ENCODE measurements at places on chromosomes 2 and 18.
A peak's percentile ranks its signal among the peaks of the same experiment; 100 is the strongest.

GRCh38 chr2:109247812-109248211 is 118.8 kb downstream of the SH3RF3 start:
- DNase-seq = no peak

DNA sequence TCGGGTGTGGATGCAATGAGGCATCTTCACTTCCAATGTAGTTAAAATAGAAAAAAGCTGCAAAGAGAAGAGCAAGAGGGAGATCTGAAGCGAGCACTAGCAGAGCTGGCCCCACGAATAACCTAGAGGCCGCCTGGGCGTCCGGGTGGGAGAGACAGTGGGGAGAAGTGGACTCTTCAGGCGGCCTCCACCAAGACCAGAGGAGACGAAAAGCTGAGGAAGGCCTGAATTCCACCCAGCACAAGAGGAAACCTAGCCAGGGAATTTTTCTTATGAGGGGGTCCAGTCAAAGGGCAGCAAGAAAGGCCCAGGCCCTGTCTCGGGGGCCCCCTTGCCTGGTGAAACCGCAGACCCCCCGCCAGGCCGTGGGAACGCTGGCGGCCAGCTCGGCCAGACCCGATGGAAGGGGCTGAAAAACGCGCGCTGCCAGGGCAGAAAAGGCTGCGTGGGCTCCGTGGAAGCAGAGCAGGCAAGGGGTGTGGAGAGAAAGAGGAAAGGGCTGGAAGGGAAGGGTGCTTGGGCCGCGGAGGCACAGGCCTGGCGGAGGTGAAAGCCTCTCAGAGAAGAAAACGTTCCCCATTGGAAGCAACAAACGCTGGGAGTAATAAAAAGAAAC is 69.2 kb downstream of the KCTD1 start:
- DNase-seq = no peak

- no peak for DNase-seq
Observed at GRCh38 chr2:159623436-159623835, 7.1 kb upstream of the BAZ2B start.

GRCh38 chr2:155176345-155176744 is 477.9 kb downstream of the KCNJ3 start:
- DNase-seq = no peak

GRCh38 chr2:128746356-128746755 is 427.7 kb upstream of the HS6ST1 start:
- DNase-seq = no peak

DNA sequence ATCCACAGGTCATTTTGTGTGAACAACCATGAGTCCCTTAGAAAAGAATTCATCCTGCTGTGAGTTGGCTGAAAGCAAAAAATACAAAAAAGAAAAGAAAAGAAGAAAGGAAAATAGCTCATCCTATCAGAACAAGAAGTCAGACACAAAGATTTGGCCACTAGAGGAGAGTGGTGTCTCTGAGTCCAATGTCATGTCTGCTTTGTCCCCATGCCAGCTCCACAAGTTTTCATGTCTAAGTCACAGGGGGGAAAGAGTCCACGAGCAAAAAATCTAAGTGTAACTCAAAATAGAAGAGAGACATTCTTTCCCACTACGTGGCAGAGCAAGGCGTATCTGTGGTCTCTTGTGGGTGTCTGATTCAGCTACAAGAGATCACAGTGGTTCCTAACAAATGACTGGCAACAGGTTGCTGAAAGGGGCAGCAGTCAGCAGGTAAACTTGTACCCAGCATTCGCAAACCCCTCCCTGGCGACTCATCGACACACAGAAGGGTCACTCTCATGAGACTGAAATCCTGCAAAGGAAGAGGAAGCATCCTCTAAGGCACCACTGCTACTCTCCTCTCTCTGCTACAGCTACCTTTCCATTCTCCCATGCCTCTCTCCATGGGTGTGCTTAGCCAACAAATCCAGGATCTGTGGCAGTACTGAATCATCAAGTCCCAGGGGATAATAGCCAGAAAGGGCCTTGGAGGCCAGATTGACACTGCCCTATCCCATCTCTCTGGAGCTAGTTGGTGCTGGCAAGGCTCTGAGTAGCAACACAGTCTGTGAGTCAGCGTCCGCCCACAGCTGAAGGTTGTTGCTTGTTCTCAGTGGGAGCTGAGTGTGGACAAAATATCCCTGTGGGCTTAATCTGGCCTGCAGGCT is 123.0 kb upstream of the SLC39A10 start:
- DNase-seq = peak; percentile 27

GRCh38 chr2:9990736-9991135 is 39.2 kb downstream of the GRHL1 start:
- no peak for DNase-seq

- DNase-seq = no peak
Observed at GRCh38 chr18:25284861-25285550, 67.0 kb downstream of the ZNF521 start.

DNA sequence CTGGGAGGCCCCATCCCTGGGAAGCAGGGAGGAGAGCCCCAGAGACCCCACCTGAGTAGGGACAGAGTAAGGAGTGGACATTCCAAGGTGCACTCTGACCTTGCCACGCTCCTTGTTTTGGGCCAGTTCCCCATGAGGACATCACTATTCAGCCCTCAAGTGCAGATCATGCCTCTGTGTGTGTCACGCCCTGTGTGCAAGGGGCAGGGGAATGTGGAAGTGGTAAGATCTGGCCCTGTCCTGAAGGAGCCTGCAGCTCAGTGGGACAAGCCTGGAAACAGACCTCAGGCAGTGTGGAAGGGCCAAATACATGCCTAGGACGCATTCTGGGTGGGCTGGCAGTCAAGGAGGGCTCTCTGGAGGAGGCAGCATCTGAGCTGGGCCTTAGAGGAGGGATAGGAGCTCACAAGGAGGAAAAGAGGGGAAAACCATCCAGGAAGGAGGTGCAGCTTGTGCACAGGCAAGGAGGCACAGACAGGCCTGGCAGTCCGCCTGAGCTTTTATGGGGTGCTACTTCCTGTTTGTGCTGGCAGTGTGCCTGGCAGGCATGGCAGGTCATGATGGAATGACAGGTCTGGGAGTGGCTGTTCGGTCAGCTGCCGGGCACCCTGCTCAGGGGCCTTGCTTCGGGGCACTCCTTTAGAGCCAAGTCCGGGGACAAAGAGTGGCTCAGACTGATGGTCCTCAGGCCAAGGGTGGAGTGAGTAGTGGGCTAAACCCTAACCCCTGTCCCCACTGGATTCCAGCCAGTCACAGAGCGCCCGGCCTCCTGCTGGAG is 3.3 kb downstream of the KLHL30 start:
- DNase-seq = no peak

DNA sequence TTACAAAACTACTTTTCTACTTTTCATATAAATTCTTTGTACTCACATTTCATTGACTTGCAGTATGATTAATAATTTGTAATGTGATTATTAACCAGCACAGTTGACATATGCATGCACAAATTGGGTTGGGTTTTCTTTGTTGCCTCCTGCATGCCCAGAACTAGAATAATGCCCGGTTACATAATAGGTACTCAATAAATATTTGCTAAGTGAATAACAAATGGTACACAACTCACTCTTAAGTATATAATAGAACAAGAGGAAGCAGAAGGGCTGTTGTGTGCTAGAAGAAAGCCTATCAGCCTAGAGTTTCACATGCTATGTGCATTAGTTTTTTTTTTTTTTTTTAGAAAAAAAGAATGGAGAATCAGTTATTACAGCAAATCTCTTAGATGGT is 9.3 kb downstream of the RDH14 start:
- no peak for DNase-seq

DNA sequence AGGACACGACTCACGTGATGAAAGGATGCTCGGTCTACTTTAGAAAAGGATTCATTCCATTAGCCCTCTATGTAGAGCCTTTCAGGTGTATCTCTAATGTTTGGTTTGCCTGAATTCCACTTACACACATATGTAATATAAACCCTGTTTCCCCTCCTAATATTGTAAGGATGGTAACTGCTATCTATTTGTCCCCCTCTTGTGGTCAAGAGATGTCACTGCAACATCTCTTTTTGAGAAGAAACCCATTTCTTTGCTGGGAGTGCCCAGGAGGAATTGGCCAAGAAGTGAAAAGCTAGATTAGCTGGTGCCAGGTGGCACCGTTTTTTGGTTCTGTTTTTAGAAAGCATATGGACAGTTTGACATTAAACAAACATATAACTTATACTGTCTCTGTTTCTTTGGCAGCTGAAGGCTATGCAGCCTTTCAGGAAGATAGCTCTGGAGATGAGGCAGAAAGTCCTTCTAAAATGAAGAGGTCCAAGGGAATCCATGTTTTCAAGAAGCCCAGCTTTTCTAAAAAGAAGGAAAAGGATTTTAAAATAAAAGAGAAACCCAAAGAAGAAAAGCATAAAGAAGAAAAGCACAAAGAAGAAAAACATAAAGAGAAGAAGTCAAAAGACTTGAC is 41.2 kb downstream of the RALBP1 start:
- no peak for DNase-seq

DNA sequence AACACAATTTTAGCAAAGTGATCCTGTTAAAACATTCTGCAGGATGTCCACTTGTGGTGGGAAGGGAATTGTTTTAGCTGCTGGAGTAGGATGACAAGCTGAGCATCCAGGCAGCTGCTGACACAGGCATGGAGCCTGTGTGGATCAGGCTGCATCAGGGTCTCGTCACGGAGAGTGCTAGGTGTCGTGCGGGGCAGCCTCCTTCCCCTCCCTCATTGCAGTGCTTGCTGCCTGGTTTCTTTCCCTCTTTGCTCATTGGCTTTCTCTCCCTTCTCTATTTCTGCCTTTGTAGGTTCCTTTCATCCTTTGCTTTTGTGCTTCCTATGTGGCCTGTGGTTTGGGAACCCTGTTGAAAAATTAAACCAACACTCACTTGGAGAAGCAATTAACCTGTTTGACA is 172.9 kb downstream of the TPGS2 start:
- DNase-seq = no peak

- no peak for DNase-seq
Observed at GRCh38 chr2:37326285-37326684, 1.7 kb upstream of the PRKD3 start.

GRCh38 chr18:63422864-63423304 is 608 bp upstream of the VPS4B start:
- DNase-seq = no peak

DNA sequence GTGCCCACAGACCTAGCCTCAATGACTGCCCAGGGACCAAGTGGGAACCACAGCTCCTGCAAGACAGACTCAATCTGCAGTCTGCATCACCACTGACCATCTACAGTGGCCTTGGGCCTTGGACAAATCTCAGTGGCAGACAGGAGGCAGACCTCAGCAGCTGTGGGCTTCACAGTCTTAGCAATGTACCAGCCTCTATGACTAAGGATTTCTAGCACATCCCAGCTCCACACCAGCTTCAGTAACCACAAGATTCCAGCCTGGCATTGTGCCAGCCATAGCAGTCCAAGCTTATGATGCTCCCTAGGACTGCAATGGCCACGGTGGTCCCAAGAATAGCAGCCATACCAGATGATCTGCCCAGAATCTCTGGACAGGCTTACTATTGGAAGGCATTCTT is 19.6 kb upstream of the WDR75 start:
- DNase-seq = no peak

GRCh38 chr2:239182981-239183791 is 217.6 kb downstream of the HDAC4 start:
- DNase-seq = no peak

DNA sequence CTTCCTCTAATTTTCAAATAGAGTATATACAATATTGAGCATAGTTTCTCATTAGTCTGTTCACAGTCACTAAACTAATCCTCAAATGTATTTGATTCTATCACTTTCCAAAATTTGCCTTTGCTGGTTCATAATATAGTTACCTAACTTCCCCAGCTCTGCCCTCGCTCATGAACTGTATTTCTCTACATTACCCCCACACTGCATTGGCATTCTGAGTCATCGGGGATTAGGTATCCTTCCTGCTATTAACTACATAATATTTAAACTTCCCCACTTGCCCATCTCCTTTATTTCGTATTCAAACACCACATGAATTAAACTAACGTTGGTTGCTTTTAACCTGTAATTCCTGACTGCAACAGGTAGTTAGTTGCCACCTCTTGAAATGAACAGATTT is 14.8 kb upstream of the CLASP1 start:
- no peak for DNase-seq

GRCh38 chr2:241562269-241562891 is 3.8 kb downstream of the BOK start:
- DNase-seq = no peak

DNA sequence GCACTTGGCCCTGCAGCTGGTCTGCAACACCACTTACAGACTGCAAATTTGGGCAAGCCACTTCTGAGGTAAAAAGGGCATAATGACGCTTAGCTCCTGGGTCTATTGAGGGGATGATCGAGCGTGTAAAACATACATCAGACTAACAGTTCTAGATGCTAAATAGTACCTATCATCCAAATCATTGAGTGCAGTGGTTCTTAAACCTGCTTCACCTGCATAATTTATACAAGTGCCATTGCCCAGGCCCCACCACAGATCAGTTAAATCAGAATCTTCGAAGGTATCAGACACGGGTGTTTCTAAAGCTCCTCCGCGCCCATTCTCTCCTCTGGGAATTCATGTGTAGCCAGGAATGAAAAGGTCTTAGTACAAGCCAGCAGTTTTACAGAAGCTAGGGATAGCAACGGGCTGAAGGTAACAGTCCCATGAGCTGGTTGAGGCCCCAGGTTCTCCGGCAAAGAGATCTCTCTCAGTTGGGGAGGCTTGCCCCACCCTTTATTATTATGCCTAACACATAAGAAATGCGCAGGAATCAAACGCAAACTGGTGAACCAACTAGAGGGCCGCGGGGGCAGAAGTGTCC is 737 bp upstream of the RNF181 start:
- DNase-seq = no peak

GRCh38 chr2:39469807-39470206 is 32.7 kb upstream of the MAP4K3 start:
- DNase-seq = no peak

DNA sequence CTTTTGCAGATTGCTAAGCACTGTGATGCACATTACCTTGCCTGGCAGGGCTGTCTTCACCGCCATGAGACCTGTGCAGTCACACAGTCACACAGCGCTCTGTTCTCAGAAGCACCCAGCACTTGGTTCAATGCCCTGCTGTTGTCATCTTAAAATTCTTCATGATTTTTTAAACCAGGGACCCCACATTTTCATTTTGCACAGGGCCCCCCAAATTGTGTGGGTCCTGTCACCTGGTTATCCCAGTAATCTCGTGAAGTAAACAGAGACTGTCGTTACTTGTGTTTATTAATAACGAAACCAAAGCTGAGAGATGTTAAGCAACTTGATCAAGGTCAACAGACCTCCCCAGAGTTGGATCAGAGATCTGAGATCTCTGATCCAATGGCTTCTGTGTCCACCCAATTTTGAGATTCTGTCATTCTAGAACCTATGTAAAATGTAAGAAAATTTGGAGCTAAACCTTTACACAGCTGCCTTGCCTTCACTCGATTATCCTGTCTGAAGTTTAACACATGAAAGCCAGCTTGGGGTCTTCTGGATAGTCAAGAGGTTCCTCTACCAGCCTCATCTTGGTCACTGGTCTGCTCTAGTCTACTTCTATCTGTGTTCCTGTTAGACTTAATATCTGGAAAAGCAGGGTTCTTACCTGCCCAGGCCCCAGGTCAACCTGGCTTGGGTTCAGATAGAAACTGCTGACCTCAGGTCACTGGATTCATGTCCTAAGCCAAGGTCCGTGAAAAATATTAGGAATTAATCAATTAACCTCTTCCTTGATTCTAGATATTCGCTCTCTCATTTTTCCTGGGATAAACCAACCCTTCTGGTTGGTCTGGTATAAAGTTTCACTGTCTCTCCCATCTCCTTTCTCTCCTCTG is 13.7 kb upstream of the TTC39C start:
- no peak for DNase-seq

- DNase-seq = no peak
Observed at GRCh38 chr2:41717839-41718238, 330.0 kb upstream of the PKDCC start.

- no peak for DNase-seq
Observed at GRCh38 chr18:34710934-34711333, 836 bp downstream of the DTNA start.
